Left lung (tissue), 14 donors: ENCODE measurements at places on chromosomes 12 and 14.

DNA sequence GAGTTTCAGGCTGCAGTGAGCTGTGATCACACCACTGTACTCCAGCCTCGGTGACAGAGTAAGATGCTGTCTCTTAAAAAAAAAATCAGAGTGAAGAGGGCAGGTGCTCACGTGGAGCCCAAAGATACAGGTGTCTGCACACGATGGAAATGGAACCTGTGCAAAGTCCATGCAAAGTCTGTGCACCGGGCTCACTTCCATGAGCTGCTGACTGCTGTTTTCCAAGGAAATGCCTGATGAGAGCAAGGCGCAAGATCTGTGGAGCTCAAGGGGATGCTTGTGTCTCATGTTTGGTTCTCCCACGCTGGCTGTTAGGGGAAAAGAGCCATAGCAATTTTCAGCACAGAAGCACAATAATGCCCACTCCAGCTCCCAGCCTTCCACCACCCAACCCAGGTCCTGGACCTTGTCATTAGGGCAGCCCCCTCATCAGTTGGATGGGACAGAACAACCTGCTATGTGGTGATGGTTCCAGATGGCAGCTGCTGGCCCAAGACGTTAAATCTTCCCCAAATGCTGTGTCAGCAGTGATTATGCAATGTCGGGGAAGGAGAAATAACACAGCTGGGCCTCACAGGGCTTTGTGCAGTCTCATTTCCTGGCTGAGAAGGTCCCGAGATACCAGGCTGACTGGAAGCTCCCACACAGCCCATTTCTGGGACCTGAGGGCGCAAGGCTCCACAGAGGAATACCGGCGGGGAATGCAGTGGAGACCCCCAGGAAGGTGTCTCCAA lies 27.9 kb upstream of the DICER1 start:
- DNase-seq: peak; percentile 86

DNA sequence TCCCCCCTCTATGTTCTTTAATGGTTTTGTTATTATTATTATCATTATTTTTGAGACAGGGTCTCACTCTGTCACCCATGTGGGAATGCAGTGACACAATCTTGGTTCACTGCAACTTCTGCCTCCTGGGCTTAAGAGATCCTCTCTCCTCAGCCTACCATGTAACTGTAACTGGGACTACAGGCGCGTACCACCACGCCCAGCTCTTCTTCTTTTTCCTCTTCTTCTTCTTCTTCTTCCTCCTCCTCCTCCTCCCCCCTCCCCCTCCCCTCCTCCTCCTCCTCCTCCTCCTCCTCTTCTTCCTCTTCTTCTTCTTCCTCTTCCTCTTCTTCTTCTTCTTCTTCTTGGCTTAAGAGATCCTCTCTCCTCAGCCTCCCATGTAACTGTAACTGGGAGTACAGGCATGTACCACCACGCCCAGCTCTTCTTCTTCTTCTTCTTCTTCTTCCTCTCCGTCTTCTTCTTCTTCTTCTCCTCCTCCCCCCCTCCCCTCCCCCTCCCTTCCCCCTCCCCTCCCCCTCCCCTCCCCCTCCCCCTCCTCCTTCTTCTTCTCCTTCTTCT lies 5.4 kb upstream of the KRT7 start:
- no peak for DNase-seq

GRCh38 chr14:60094306-60094897 lies 2.7 kb downstream of the PCNX4 start:
- DNase-seq: no peak

- DNase-seq: no peak
These were observed 95.2 kb upstream of the DYNC1H1 start for GRCh38 chr14:101869217-101869616.

DNA sequence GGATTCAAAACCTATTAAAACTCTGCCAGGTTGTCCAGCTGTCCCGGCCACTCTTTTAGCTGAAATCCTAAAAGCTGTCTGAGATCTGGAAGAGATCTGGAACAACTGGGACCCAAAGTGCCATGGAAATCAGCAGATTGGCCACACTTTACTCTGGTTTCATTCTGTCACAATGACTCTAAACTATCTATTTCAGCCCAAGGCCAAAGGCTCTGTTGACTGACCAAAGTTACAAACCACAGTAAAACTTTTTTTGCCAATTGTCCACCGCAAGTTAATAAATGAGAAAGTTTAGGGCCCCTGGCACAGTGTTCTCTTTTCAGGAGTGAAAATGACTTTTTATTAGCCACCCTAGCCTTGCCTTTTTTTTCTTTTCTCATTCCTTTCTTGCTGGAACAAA lies 113.4 kb upstream of the CPM start:
- no peak for DNase-seq

GRCh38 chr14:97602438-97603117 lies 805.4 kb downstream of the VRK1 start:
- DNase-seq: no peak

DNA sequence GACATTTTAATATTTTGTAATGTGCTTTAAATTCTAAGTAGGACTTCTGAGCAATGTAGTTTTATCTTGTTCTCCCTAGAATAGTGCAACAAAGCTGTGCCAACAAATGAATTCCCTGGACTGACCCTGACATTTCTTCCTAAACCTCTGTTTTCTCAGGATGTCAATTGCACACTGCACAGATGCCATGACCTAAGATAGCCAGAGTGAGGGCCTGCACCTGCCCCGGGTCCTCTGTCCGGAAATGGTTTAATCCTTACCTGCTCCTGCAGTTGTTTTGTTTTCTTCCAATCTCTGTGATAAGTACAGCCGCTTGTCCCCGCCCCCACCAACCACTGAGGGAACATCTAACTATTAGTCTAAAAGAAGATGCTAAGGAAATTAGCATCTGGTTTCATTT lies 831.5 kb downstream of the GALC start:
- no peak for DNase-seq

DNA sequence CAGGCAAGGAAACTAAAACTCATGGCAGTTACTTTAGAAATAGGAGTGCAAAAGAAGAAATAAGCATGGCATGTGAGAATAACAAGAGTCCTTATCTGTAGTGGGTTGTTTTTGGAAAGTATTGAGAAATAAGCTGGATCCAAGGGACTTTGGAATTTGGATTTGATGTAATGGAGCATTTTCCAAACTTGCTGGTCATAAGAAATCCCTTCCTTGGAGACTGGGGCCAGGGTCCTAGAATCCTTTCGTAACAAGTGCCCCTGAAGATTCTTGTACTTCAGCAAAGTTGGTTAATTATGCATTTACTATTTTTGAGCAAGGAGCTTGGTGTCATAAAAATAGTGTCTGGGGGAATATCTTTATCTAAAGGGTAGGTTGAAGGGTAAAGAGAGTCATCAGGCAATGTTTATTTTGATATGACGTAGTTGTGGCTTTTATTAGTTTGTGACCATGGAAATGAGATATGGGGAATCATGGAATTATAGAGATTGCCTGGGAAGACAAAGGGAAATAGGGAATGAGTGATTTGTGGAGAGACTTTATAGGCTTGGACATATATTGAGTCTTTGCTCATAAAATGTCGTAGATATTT lies 53.9 kb downstream of the WNK1 start:
- DNase-seq: no peak

DNA sequence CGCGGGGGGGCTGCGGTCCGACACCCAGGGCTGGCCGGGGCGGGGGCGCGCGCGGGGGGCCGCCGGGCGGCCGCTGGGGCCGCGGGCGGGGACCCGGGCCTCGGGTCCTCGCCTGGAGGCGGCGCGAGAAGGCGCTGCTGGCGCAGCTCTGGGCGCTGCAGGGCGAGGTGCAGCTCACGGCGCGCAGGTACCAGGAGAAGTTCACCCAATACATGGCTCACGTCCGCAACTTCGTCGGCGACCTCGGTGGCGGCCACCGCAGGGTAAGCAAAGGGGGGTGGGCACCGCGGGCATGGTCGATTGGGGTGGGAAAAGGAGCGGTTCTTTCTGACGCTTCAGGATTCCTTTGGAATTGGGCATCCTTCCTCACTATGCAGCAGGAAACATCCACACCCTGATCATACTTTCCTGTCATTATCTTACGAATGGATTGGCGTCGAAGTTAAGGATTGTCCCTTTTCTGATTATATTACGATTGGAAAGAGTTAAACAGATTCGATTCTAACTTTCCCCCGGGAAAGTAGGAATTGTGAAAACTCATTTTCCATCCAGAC lies 798 bp downstream of the PDZRN4 start:
- DNase-seq: no peak

DNA sequence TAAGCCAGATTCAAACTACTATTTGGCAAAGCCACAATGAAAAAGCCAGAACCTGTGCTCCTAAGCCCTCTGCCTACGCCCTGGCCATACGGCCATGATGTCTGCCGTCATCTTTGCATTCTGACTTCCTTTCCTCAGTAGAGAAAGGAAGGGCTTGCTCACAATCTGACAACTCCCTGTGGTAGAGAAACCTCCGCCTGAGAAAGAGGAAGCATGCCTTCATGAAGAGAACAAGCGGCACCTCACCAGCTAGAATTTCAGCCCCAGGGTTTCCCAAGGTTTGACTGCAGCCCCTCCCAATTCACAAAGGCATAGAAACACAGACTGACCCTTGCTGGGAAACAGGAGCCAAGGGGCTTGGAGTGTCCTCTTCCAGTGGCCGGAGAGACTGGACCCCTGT lies 25.7 kb downstream of the TEP1 start:
- DNase-seq: no peak

DNA sequence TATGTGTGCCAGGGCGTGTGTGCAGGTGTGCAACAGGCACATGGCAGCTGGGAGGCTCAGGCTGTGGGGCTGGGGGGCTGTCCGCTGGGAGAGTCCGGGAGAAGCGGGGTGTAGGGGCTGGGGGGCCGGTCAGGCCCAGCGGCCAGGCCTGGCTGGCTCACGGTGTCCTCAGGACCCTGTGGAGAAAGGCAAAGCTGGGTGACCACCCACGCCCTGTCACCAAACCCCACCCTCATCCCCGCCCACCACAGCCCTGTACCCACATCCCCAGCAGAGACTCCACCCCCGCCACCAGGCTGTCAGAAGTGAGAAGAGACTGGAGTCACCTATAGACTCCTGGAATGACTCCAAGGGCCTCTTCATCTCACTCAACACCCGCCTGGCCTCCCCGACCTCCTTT lies 85.3 kb downstream of the SCARB1 start:
- DNase-seq: no peak

- DNase-seq: no peak
These were observed 92.3 kb downstream of the NTF3 start for GRCh38 chr12:5524116-5524768.
